Central memory CD4-positive, alpha-beta T cell (primary cell): ENCODE measurements at places on chromosomes 4 and X.

DNA sequence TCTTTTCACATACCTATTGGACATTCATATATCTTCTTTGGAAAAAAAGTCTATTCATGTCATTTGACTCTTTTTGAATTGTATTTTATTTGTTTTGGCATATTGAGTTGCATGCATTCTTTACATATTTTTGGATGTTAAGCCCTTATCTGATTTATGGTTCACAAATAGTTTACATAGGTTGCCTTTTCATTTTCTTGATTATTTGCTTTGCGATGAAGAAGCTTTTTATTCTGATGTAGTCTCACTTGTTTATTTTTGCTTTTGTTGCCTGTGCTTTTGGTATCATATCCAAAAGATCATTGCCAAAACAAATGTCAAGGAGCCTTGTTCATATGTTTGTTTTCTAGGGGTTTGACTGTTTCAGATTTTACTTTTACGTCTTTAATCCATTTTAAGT is 43.9 kb downstream of the SPOCK3 start:
- no peak for DNase-seq

DNA sequence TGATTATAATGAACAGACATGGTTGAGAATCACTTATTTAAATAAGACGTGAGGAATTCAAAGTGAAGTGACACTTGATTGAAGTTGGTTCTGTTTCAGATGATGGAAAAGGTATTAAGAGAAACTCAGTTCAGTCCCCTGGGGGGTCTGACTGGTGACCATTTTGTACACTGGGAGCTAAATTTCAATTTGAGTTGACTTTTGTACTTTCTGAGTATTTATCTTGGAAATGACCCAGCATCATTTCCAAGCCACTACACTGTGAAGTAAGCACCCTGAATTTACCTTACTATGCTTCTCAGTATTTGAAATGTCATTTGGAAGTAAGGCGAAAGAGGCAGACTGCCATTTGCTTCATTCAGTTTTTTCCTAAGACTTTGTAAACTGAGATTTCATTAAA is 73.4 kb downstream of the CNOT6L start:
- no peak for DNase-seq

GRCh38 chrX:11995146-11995545 is 143.1 kb upstream of the FRMPD4 start:
- DNase-seq = no peak

- no peak for DNase-seq
Observed at GRCh38 chrX:122113376-122113775, 1066.0 kb downstream of the GLUD2 start.

DNA sequence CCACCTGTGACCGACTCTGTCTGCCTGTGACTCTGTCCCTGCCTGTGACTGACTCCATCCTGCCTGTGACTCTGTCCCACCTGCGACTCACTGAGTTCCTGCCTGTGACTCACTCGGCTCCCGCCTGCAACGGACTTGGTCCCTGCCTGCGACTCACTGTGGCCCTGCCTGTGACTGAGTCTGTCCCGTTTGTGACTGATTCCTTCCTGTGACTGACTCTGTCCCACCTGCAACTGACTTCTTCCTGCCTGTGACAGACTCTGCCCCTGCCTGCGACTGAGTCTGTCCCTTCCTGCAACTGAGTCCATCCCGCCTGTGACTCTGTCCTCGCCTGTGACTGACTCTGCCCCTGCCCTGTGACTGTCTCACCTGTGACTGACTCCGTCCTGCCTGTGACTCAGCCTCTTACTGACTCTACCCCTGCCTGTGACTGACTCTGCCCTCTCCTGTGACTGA is 9.6 kb upstream of the UVSSA start:
- no peak for DNase-seq

DNA sequence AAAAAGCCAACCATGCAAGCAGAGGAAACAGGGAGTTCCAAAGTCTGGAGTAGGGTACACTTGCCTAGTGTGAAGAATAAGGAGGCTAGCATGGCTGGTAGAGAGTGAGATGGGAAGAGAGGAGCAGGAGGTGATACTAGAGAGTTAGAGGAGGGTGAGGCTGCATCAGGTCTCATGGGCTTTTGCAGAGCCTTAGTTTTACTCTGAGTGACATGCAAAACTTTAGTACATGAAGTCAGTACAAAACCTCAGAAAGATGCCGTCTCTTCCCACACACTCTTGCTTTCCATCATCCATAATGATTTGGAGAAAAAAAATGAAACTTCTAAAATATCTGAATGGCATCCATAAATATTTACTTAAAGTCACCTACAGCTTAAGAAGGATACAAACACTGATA is 5.0 kb downstream of the OPRPN start:
- no peak for DNase-seq

DNA sequence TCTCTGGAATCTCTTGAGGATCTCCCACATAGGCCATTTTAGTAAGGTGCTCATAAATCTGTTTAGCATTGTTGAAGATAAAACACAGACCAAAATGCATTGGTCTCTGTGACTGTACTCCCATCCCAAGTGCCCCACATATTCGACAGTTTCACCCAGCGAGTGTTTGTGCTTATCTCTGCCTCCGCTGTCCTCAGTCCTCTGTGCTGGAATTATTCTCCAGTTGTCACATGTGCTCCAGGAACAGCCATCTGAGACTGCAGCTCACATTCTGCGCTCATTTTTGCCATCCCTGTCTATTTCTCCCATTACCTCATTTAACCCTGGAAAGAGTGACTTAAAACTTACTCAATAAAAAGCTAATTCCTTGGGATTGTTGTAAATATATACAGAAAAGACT is 27.6 kb upstream of the DCHS2 start:
- DNase-seq = no peak

DNA sequence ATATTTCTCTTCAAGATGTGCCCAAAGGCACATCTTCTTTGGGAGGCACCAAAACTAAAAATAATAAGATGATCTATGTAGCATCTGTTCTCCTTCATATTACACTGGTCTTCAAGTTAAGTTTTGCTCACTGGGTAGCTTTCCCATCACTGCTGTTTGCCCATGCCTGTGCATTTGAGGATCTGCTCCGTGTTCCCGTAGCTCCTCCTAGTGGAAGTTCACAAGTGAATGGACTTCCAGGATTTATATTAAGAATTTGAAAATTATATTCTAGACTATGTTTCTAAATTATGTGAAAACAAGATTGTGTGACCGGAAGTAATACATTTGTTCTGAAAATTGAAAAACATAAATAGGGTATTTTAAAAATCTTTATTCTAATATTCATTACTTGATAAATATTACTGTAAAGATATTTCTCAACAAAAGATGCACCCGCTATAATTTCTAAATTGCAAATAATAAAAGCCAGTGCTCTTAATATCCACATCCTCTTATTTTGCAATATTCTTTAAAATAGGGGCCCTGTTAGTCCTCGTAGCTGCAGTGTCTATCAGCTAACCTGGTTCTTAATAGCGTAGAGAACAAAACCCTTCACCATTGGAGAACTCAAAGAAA is 147.7 kb downstream of the RBM46 start:
- DNase-seq = no peak

DNA sequence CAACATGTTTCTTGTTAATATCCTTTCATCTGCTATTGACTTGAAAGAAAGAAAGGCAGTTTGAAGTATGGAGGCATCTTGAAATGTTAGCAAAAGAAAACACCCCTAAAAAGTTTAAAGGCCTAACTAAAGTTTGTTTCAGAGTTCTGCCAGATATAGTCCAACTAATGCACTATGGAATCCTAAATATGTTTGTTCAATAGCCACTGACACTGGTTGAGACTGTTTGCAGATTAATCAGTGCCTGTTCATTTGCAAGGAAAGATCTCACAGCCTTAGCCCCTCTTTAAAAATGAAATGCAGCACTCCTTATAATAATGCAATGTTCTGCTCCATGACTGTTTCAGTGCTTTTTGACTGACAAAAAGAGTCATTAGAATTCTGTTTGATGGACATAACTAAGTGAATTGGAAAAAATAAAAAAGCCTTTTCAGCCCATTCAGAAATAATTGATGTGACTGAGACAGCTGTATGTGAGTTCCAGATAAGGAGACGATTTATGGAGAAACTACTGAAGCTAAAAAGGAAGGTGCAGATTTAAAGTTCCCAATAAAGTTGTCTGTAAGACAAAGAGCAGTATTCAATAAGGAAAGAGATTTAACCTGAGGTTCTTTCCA is 192.0 kb downstream of the PCDH7 start:
- no peak for DNase-seq

- DNase-seq = no peak
Observed at GRCh38 chrX:8341814-8342590, 122.6 kb upstream of the VCX3B start.

DNA sequence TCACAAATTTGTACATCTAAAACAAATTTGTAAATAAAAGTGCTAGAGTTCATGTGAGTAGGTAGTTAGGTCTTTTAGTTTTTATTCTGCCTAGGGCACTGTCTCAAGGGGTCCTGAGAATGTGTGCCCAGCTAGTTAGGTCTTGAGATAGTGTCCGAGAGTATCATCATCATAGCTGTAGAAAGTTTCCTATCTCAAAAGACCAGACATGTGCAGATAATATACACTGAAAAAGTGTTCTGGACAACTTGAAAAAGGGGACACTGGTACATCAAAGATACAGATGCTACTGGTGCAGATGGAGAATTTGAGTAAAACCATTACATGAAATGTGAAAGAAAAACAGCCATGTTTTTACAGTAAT is 1.8 kb upstream of the ZCCHC4 start:
- no peak for DNase-seq

DNA sequence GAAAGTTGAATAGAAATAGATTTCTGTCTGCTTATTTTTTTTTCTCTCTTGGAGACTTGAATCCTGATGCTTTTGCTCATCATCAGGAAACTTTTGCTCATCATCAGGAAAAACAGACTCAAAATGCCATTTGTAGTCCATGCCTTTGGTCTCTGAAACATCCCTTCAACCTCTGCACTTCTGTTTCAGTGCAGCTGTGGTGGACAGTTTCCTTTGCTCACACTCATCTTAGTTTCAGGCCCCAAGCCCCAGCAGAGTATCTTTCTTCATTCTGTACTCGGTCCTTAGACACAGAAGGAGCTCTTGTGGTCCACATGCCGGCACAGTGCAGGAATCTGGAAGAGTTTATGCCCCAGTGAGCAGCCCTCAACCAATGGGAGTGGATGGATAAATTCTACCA is 337.9 kb downstream of the PPP3CA start:
- no peak for DNase-seq

DNA sequence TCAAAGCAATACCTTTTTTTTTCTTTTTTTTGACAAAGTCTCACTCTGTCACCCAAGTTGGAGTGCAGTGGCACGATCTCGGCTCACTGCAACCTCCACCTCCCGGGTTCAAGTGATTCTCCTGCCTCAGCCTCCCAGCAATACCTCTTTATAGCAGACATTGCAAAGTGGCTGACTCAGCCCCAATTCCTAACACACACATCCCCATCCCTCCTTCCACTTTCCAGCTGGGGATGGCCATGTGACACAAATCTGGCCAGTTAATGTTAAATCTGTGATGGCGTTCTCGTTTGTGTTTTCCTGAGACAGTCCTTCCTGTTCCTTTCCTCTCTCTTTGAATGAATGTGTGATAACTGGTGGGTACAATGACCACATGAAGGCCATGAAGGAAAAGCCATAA is 276.2 kb upstream of the KLF3 start:
- DNase-seq = no peak

DNA sequence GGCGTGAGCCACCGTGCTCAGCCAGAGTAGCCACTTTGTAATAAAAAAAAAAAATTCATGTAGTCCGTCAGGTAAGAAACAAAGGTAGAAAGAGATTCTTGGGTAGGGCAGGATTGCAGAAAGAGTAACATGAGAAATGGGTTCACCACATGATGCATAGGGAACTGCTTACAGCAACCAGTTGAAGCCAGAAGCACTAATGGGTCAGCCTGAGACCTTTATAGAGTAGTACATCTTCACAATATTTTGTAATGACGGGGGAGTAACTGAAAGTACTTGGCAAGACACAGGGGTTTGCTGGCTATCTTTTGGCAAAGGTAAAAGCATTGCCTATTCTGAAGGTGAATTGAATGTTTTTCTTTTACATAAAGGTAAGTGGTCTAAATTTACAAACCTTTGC is 29.1 kb downstream of the FAM193A start:
- no peak for DNase-seq

- no peak for DNase-seq
Observed at GRCh38 chr4:60173718-60174117, 1026.4 kb upstream of the ADGRL3 start.

- DNase-seq = no peak
Observed at GRCh38 chr4:164261831-164262230, 492.1 kb upstream of the SMIM31 start.

GRCh38 chr4:155114790-155115189 is 93.6 kb upstream of the NPY2R start:
- no peak for DNase-seq

GRCh38 chr4:62814510-62815047 is 1594.7 kb downstream of the TECRL start:
- no peak for DNase-seq

DNA sequence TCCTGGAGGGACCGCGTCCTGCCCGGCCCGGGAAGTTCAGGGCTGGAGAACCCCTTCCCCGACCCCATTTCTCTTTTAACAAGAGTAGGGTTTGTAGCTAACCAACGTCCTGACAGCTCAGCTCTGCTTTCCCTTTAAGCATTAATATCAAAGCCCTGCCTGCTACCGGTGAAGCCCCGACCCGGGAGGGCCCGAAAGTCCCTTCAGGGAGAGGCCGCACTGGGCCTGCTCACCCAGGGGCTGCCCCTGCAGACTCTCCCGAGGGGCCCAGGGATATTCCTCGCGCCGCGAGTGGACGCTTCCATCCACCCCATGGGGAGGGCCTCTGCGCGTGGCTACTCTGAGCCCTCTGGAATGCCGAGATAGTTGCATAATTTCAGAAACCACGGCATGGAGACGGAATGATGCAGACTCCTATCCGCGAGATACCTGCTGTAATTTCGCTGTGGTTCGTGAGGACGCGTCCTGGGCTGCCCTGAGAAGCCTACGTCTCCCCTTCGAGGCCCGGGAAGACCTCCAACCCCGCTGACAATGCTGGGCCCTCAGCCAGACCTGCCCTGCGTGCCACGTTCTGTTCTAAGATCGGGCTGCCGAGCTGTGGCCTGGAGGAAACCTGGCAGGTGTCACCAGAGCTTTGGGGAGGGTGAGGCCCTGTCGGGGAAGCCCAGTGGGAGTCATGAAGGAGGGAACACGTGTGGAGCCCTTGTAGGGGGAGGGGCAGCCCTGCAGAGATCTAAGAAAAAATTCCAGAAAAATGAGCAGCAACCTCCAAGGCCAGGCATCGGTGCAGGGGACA is 999 bp upstream of the CTBP1 start:
- peak; percentile 58 for DNase-seq
